Activated CD8-positive, alpha-beta memory T cell treated with anti-CD3 and anti-CD28 coated beads, Interleukin-2, amount 10 ng/mL, durations not matched to agents 7 days and 5 days (primary cell): ENCODE measurements at places on chromosomes 16 and 17. TPM values are rescaled to one million over a fixed set of nuclear protein-coding genes. Genes with fewer than 3 reads are reported as not detected.

- no peak for DNase-seq
Observed at GRCh38 chr16:28179354-28179753, 32.4 kb downstream of the XPO6 start.

- no peak for DNase-seq
Observed at GRCh38 chr17:64087252-64088005, 42.5 kb downstream of the ERN1 start.

DNA sequence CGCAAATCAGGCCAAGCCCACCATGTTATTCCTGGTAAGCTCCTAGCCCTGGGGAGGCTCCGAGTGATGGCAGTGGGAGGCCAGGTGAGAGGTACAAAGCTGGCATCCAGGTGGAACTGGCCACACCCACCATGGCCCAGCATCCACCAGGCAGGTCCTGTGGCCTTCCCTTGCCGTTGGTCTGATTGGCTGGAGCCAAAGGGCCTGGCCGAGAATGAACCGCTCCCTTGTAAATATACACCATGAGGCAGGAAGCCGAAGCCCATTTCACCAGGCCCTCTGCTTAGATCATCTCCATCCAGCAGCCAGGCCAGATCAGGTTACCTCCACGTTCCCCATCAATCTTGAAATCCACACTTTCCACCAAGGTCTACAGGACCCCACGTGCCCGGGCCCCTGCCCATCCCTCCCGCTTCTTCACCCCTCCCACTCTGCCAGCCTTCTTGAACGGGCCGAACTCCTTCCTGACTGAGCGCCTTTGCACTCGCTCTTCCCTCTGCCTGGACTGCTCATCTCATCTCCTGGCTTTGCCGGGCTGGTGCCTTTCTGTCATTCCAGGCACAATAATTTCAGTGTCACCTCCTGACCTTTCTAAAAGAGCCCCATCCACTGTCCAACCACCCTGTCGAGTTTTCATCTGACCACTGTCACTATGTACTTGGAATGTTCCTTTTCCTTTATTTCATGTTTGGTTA is 5.8 kb downstream of the SOCS1 start:
- peak; percentile 64 for DNase-seq

DNA sequence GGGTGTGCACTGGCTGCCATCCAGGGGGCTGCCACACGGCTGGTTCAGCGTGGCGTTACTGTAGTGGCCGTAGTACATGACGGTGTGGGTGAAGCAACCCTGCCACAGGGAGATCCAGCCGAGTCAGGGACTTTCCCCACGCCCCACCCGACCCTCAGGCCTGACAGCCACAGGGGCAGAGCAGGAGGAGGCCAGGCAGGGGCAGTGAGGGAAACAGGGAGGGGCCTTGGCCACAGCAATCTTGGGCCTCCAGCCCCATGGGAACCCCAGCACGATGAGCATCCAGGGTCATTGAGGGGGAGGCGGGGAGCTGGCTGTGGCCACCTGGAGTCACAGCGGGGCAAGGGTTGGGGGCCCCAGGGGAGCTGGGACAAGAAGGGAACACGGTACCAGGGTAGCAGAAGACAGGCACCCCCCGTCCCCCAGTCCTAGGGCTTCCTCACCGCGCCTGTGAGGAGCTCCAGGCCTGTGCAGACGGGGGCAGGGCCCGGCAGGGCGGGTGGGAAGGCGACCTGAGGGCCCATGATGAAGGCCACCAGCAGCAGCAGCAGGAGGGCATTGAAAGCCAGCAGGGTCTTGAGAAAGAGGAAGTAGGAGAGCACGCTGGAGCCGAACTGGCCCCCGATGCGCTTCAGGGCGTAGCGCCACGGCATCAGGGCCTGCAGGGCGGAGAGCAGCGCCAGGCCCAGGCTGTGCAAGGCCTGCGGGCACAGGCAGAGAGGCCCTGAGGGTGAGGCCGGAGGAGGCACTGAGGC is 4.3 kb downstream of the TMC6 start:
- no peak for DNase-seq

GRCh38 chr16:23296994-23297393 is 5.1 kb upstream of the SCNN1B start:
- no peak for DNase-seq

DNA sequence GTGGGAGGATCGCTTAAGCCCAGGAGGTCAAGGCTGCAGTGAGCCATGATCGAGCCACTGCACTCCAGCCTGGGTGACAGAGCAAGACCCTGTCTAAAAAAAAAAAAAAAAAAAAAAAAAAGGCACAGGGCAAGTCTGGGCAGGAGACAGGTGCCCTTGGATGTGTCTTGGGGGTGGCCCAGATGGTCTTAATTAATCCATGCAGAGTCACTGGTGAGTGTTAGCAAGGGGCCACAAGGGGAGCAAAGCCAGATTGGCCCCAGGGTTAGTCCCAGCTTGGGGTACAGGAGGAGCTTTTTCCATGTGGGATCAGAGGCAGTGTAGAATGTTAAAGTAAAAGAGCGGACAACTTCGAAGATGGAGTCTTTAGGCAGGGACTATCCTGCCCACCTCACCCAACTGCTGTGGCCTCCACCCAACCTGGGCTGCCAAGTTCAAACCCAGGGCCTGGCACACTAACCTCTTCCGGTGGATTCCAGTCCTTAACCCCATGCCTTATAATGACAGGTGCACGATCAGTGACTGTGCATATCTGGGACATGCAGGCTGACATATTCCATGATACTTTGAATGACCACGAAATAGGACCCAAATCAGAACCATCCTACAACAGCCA is 32.2 kb upstream of the MFSD6L start:
- peak; percentile 19 for DNase-seq

GRCh38 chr17:72996791-72997190 is 95.7 kb downstream of the SLC39A11 start:
- DNase-seq = no peak

DNA sequence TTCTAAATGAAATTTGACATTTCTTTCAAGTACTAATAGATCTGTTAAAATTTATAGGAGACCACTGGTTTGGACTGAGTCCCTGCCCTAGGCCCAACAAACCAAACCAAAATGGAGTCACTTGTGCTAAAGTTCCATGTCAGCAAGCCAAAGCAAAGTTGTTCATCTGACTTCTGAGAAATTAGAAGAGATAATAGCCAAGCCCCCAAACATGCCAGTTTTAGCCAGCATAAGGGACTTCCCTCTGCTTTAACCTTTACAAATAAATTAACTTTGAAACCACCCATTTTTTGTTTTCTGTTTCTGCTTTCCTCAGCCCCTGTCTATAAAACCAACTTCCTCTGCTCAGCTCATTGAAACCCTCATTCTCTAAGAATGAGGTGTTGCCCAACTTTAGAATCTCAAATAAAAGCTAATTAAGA is 18.9 kb downstream of the CDR2 start:
- no peak for DNase-seq

DNA sequence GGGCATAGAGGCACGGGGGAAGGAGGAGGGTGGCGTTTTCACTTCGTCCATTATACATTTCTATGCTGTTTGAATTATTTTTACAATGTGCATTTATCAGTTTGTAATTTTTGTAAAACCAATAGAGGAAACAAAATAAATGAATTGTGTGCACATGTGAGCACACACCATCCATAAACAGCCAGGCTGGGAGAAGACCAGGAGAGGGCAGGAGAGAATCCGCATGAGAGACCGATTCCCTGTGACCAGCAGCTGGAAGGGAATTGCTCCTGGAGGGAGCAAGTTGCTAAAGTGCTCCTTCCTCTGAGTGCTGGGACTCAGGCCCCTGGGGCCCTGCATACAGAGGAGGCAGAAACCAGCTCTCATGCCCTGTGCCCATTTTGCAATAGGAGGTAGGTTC is 126.0 kb downstream of the ABCC12 start:
- DNase-seq = no peak

- DNase-seq = no peak
Observed at GRCh38 chr17:16434662-16435061, 19.3 kb downstream of the TRPV2 start.

DNA sequence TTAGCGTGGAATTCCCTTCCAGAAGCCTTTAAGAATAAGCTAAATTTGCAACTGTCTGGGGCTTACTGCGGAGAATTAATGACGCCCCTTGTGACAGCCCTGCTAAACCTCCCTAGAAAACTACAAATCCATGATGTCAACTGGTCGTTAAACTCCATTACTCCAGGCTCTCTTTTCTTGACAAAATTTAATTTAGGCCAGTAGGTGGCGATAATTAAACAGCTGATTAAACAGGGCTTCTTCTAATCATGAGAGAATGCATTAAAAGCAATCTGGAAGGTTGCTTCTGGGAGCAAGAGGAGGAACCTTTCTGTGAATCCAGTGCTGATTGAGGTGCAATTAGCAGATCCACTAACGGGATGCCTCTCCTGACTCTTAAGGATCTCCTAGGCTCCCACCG is 8.1 kb upstream of the NLRP1 start:
- DNase-seq = peak; percentile 33

GRCh38 chr16:22130528-22130927 is 31.8 kb upstream of the SDR42E2 start:
- no peak for DNase-seq

- no peak for DNase-seq
Observed at GRCh38 chr17:67403483-67403882, 26.4 kb downstream of the PITPNC1 start.

DNA sequence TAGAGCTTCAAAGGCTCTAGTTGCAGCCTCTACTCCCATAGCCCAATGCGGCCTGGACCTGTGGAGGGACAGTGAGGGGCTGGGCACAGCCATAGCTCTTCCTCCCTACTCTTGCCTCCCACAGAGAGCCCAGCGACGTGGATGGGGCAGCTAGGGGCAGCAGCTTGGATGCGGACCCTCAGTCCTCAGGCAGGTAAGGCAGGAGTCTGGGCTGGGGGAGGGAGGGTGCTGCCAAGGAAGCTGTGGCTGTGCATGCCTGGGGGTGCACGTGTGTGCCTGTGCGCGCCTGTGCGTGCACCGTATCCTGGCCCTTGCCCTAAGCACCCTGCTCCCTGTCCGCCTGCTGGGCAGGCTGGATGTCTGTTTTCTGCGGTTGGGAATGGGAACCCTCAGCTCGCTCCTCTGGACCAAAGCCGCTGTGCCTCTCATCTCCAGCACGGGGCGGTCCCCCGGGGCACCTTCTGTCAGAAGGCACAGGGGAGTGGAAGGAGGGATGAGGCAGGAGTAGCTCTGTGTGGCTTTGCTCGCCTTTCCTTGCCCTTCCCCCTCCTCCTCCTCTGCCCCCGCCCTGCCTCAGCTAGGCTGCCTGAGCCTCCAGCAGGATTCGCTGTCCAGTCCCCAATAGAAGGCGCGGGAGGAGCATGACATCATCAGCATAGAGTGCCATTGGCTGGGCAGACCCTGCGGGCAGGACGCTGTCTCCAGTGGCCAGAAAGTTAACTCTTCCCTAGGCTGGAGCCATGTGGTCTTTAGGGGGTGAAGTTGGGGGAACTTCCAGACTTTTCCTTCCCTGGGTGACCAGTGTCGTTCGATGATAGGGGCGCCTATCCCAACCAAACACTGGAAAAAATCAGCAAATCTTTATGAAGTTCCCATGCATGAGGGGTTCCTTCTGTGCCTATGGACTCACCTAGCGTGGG is 797 bp downstream of the PRCD start:
- DNase-seq = no peak

The ENKD1 gene
- 6.2 TPM for total RNA-seq

The KRT15 gene
- not detected for total RNA-seq

The NXPH3 gene
- not detected for total RNA-seq

The SLC2A4 gene
- total RNA-seq = not detected

The ACSM2A gene
- 0.26 TPM for total RNA-seq

The KLHL10 gene
- not detected for total RNA-seq
